Stomach (tissue), 19 donors: ENCODE measurements at places on chromosomes 4 and X.

DNA sequence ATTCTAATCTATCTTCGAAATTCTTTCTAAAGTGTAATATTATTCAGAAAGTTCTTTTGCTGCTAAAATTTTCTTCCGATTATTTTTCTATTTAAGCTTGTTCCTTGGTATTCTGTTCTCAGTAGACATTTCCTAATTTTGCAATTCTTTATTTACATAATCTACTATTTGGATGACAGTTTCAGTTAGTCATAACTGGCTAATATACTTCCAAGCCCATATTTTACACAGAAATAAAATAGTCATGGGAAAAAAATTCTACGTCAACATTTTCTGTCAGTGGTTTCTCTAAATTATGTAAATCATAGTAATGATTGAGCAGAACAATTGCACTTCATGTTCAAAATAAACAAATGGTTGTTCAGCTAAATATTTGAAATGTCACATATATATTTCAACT, 178.0 kb upstream of the ANKRD50 start:
- DNase-seq, result no peak

DNA sequence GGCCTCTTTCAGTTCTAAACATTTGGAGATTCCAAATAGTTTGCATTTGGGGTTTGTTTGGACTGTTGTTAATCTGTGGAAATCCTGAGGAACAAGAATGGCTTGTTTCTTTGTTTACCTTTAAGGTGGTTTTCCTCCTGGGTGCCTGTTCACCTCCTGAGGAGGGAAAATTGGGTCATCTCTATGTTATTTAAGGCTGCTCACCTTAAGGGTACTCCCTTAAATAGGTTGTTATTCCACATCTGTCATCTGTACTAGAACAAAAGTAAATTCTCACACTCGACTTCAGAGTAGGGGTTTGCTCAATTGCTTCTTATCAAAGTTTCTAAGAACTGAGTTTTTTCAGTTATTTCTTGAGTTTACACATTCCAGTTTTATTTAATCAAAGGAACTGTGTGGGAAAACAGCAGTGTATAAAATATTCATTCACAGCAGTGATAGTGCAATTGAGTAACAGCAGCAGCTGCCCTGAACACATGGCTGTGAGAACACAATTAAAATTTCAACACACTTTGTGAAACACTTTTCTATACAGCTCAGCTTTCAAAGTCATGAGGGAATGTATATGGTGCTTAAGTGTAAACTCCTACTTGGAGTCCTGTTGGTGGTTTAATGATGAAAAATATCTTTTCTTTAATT, 238.5 kb upstream of the PGRMC2 start:
- peak; percentile 75 for DNase-seq

DNA sequence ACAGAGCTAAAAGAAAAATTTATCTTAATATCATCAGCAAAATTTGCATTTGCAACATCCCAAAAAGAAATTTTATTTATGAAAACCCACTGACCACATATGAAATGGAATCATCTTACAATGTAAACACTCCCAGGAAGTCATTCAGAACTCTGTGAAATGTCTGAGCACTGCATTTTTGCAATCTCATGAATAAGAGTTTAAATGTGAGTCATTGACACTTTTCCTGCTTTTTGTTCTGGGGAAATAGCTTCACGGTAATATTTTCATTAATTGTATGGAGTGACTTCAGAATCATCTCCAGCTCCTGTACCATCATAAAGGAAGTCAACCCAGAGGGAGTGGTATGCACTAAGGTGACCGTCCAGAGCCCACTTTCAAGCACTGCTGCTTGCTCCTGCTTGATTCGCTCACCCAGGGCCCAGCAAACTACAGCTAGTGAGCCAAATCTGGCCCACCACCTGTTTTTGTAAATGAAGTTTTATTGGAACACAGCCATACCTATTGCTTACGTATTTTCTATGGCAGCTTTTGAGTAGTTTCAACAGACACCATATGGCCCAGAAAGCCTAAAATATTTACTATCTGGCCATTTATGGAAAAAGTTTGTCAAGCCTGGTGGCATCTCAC, 17.2 kb downstream of the EDNRA start:
- DNase-seq, result no peak

GRCh38 chrX:17160975-17161374, 214.0 kb upstream of the NHS start:
- DNase-seq, result no peak

- peak; percentile 27 for DNase-seq
Observed at GRCh38 chrX:18674417-18674787, 2.5 kb upstream of the RS1 start.

- DNase-seq, result no peak
Observed at GRCh38 chr4:139858436-139859205, 193.0 kb downstream of the MGST2 start.

DNA sequence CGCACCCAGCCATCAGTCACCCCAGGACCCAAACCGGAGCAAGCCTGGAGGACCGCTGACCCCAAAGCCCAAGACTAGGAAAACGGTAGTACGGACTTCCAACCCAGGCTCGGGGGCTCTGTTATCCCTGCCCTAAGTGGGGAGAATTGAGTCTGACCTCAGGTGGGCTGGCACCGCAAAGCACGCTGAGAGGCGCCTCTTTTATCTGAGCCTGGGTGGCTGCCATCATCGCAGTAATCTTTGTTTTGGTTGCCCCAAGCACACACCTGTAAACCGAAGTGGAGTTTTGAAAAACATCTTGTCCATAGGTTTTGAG, 894 bp upstream of the SH3RF1 start:
- DNase-seq, result no peak
